Colonic mucosa (tissue), 4 donors: ENCODE measurements at places on chromosomes 6 and 20.

DNA sequence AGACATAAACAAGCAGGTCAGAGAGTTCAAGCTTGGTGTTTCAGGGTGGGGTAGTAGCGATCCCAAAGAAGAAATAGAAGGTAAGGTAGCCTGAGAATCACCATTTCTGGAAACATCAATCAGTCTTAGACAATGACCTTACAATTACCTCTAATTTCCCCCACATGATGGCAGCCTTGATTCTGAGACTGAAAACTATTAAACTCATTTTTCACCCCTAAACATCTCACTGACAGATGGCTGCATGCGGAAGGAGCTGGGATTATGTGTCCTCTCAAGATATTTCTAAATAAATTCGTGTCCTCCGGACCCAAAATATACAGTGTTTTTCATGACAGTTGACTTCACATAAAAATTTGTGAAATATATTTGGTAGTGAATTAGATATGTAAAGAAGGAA, 61.0 kb downstream of the KIF6 start:
- DNase-seq, result no peak

GRCh38 chr6:125392682-125393081, 90.9 kb upstream of the HDDC2 start:
- no peak for DNase-seq

GRCh38 chr6:93343476-93343875, 75.9 kb downstream of the EPHA7 start:
- no peak for DNase-seq

DNA sequence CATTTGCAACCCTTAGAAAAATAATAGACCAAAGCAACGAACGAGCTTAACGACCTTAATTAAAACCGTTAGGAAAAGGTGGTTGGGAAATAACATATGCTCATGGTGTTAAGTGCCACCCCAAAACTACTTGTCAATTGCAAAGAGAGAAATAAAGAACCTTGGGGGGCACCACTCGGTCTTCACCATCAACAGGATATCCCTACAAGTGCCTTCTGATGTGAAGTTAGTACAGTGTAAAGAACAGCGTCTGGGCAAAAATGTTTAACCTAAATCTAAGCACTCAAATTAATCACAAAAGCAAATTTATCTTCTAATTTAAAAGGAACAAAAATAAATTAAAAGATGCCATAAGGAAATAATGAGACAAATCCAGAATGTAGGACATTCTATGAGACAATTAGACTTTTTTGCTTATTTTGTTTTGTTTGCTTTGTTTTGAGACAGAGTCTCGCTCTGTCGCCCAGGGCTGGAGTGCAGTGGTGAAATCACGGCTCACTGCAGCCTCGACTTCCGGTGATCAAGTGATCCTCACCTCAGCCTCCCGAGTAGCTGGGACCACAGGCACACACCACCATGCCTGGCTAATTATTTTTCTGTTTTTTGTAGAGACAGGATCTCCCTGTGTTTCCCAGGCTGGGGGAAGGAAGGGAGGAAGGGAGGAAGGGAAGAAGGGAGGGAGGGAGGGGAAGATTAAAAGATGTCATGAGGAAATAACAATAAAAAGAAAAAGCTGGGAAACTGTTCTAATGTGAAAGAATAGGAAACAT, 41.3 kb upstream of the BTN3A2 start:
- DNase-seq, result no peak

- peak; percentile 38 for DNase-seq
These were observed 1.1 kb upstream of the TAF8 start for GRCh38 chr6:42049116-42049809.

- peak; percentile 49 for DNase-seq
These were observed 184.2 kb upstream of the BMP2 start for GRCh38 chr20:6583134-6583738.
